NCI-H1930 (cell line): ENCODE measurements at places on chromosomes 5 and 9.
A peak's percentile ranks its signal among the peaks of the same experiment; 100 is the strongest.

- DNase-seq: no peak
Observed at GRCh38 chr5:82100303-82101077, 128.7 kb downstream of the ATG10 start.

GRCh38 chr9:136686794-136687711 lies at the start of gene AGPAT2:
AGPAT2 (minus strand) TSS chr9:136687457; CDS start chr9:136687357, 100 bp downstream.
- no peak for DNase-seq

GRCh38 chr9:7770111-7770510 lies 29.5 kb downstream of the DMAC1 start:
- DNase-seq: no peak

DNA sequence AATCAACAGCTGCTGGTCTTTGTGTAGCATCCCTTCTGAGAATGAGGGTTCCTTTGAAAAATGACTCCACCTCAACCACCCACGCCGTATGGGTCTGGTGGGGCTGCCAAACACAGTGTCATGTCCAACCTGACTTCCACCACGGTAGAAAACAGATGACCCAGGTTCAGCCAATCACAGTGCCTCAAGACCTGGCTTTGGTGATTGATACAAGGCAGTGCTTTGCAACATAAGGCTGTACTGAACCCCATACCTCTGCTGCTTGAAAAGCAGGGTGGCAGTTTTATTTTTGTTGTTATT lies 11.5 kb upstream of the TGFBR1 start:
- DNase-seq: no peak

GRCh38 chr5:149737355-149737754 lies 7.2 kb downstream of the PPARGC1B start:
- DNase-seq: no peak

GRCh38 chr5:180823940-180824629 lies 21.5 kb upstream of the MGAT1 start:
- DNase-seq: no peak

DNA sequence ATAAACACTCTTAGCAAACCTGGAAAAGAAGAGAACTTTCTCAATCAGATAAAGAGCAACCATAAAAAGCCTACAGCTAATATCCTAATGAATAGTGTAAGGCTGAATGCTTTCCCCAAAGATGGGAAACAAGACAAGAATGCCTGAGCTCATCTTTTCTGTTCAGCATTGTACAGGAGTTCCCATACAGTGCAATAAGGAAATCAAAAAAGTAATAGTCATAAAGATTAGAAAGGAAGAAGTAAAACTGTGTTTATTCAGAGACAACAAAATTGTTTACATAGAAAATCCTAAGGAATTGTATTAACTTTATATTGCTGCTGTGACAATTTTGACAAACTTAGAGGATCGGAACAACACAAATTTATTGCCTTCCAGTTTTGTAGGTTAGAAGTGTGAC lies 330.7 kb upstream of the SLC24A2 start:
- DNase-seq: no peak

- no peak for DNase-seq
Observed at GRCh38 chr9:136619742-136620440, 42.8 kb upstream of the EGFL7 start.

DNA sequence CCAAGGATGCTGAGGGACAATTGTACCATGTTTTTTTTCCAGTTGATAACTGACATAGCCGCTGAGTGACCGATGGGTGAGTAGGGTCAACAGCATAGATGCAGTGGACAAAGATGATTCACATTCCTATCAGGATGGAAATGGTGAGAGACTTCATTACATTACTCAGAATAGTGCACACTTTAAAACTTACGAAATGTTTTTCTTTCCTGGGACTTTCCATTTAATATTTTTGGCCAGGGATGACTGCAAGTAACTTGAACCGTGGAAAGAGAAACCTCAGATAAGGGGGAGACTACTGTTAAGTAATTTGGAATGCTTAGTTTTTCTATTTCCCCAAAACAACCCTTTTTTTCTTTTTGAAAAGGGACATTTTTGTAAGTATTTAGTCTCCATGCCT lies 3.0 kb upstream of the TUSC1 start:
- no peak for DNase-seq

DNA sequence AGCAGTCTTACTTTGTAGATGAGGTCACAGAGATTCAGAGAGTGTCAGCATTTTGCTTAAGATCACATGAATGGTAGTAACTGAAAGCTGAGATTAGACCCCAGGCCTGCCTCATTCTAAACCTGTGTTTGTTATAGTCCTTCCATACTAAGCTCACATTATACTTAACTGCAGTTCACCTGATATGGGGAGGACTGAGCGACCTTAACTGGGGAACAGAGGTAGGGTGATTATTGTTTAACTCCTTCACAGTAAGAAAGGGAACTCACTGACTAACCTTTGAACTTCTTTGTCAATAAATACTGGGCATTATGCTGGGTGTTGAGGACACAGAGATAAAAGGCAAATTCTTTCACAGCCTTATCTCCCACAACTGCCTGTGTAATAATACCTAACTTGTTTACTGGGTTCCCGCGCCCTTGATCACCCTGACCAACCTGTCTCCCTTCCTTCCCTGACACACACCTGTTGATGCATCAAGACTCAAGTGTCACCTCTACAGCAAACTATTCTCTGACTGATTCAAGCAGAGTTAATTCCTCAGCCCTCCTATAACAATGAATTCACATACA lies 27.2 kb downstream of the DEPDC1B start:
- no peak for DNase-seq

DNA sequence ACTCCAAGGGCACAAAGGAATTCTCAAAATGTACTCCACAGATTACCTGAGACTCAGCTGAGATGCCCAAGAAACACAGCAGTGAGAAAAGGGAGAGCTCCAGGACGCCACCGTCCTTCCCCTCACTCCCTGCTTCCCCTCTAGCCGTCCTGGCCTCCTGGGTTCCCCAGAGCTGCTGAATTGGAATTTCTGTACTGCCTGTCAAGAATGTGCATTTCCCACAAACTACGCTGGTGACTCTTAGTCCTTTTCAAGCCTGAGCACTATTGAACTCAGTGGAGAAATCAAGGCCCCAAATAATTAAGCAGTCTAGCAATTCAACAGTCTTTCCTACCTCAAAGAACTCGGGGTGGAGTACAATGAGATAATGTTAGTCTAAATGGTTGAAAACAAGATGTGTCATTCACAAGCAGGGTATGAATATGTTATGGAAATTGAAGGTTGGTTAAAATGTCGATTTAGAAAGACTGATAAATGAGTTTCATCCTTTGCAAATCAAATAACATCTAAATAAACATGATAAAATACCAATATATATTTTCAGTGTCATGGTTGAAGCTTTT lies 153.2 kb downstream of the MED27 start:
- no peak for DNase-seq

GRCh38 chr5:174567506-174568141 lies 156.8 kb upstream of the MSX2 start:
- no peak for DNase-seq

DNA sequence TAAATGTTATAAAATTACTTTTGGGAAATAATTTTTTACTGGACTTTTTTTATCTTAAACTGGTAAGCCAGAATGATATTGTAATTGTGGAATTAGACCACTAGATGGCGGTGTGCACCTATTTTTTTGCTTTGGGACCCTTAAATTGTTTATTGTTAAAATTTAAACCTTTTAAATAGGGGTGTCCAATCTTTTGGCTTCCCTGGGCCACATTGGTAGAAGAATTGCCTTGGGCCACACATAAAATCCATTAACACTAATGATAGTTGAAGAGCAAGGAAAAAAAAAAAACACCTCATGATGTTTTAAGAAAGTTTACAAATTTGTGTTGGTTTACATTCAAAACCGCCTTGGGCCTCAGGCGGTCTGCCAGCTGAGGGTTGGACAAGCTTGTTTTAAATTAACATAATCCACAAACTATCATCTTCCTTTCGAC lies 28.4 kb upstream of the GADD45G start:
- DNase-seq: no peak

GRCh38 chr9:9913276-9913832 lies 699.4 kb downstream of the PTPRD start:
- DNase-seq: no peak

DNA sequence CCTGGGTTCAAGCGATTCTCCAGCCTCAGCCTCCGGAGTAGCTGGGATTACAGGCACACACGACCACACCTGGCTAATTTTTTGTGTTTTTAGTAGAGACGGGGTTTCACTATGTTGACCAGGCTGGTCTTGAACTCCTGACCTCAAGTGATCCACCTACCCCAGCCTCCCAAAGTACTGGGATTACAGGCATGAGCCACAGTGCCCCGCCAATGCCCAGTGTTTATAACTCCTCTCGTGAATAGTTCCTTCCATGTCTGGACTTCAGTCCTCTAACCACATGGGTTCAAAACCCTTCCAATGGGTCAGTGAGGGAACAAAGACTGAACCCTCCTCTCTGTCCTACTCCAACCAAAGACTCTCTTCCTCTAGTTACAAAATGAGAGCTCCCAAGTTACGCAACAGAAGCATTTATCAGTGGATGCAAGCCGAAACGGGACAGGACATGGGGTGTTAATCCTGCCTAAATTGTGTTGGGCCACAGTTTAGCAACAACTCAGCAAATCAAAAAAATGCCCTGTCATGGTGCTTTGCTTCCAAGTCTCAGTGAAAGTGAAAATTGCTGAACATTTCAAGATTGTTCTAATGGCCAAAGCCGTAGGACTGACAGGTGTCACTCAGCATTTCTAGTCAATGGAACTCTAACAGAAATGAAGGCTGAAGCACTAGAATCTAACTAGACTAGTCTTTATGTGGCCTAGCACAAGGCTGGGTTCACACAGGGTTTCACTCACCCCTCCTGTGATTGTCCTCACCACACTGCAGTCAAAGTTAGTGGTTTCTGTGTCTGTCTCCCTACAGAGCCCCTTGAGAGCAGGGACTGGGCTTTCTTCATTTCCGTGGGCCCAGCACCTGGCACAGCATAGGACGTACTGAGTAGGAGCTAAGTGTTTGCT lies 3.2 kb upstream of the TMEM245 start:
- DNase-seq: no peak

DNA sequence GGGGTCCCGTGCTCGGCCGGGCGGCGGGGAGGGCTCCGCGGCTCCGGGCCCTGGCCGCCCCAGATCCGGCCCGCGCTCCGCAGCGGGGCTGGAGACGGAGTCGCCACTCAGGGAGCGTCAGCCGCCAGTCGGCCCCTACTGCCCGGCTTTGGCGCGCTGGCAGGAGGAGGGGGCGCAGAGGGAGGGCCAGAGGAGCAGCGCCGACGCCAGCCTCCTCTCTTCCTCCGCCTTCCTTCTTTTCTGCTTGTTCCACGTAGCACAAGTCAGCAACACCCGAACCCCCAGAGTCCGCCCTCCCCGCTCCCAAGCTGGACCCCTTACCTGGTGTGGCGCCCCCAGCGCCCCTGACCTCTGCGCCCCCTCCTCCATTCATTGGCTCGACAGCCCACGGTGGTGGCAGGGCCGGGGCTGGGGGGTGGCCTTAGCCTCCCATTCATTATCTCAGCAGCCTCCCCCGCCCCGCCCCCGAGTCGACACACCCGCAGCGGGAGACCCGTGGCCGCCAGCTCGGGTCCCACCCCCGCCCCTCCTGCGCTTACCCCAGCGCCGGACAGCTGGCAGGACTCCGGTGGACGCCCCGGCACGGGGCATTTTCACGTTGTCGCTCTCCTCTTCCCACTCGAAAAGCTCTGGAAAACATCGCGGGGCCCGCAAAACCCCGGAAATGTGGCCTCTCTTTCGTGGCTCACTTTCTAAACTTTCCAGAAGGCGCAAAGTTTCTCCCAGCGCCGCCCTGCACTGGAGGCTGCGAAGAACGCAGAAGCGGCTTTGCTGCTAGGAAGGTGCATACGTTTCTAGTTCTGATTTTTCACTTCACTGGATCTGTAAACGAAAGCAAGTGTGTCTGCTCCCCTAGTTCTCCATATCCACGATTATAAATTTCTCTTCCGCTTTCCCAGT lies at the start of gene LPAR1:
Gene LPAR1, minus strand, starts transcription at position 140 of the 900 bp plus-strand sequence. CDS start 66,353 bp downstream, outside the sequence.
- peak; percentile 41 for DNase-seq

DNA sequence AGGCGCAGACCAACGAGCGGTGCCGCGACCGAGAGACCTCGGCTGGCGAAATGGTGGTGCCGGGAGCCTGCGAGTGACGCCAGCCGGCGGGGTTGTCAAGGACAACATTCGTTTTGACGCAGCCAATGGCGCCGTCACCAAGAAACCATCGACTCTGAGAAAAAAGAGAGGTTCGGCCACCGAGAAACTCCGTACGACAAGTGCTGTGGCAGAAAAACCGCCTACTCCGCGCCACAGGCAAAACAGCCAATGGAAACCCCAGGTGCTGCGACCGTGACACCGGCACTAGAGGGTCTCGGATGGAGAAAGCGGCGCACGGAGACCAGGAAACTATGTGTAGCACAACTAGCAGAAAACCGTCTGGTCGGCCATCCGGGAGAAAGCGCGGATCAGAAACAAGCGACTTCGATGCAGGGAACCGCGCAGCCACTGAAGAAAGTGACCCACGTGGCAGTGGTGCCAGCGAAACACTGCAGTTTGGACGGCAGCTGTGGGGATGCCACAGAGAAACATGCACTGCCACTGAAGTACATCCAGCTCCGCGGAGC lies 88.8 kb downstream of the ANXA2R start:
- peak; percentile 54 for DNase-seq

DNA sequence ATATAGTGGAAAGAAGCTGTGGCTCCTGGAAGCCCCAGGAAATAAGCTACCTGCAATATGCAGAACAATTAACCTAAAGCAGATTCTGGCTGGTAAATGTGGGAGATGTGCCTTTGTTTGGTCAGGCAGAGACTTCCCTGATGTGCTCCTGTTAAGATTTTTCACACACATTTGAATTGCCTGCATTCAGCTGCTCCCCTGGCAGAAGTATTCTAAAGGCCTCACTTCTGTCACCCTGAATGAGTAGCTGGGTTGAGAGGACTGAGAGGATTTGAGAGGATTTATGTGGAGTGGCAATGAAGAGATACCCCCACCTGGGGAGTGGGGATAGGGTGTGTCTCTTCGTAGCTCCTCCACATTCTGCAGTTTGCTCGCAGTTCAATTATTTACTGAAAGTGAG lies 130.5 kb downstream of the ST8SIA4 start:
- no peak for DNase-seq

DNA sequence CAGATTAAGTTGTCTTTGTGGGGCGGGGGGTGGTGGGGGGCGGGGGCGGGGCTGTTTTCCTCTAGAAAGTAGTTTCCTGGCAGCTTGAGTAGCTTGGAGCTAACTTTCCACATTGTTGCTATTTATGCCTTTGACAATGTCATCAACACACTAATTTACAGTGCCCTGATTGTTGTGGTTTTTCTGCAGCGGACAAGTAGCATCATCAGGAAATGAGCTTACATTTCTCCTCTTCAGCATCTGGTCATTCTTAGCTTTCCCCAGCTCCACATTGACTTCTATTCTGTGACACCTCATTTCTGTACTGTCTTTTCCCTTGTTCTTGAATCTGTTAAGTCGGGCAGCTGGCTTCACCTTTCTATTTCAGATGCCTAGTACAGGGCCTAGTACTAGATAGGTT lies 112.3 kb upstream of the RAD23B start:
- DNase-seq: no peak

- DNase-seq: no peak
Observed at GRCh38 chr9:71331603-71332002, 210.2 kb upstream of the TRPM3 start.

DNA sequence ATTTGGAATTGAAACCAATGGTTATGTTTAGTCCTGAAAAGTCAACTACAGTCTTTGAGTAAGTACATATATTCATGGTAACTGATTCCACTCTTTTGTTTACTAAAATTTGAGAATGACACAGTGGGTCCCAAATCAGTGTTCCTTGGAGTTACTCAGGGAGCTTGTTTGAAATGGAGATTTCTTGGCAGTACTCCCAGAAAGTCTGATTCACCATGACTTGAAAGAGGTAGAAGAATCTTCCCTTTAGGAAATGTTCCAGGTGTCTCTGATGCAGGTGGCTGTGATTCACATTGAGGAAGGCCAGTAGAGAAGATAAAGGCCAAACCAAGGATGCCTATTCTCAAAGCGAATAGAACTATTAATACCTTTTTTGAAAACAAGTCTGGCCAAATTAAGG lies 1078.3 kb downstream of the CDH12 start:
- DNase-seq: no peak

GRCh38 chr9:806285-807156 lies 35.0 kb upstream of the DMRT1 start:
- peak; percentile 26 for DNase-seq
